Endothelial cell (in vitro differentiated cells): ENCODE measurements at places on chromosomes 13 and 19.

DNA sequence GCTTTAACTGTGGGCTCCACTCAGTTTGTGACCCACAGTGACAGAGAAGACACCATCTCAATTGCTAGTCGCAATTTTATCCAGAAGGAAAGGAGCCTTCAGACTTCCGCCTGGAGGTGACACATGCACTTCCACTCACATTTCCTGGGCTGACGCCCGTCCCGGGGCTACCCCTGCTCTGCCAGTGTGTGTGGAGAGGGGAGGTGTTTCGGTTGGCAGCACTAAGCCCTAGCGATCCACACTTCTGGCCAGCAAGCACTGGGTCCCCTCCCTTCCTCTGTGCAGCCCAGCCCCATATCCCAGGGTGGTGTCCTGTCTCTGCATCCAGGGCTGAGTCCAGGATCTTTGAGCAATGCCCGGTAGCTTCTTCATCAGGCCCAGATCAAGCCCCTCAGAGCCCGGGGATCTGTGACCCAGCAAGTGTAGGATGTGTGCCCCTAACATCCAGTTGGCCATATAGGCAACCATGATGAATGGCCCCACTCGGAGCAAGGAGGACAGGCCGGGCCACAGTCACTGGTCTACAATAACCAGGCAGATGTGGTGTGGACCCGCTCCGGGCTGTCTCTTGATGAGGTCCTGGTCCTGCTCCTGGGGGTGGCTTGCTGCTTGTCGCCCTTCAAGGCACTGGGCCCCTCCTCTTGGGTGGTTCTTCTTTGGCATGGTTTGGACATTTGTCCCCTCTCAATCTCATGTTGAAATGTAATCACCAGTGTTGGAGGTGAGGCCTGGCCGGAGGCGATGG is 141.9 kb upstream of the SPACA7 start:
- DNase-seq, result no peak

DNA sequence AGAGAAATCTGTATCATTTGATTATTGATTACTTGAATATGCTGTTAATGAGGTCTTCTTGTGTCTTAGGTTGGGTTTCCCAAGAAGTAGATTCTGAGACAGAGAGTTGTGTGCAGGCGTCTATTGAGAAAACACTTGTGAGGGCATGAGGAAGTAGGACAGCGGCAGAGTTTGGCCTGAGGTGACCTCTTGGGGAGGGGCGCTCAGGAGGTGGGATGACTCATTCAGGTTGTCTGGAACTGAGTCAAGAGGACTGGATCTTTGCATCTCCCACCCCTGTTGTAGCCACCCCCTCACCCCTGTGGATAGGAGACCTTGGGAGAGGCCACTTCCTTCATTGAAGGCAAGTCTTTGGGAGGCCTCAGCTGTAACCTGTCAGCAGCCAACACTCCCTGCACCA is 35.2 kb upstream of the WDFY2 start:
- DNase-seq, result no peak

DNA sequence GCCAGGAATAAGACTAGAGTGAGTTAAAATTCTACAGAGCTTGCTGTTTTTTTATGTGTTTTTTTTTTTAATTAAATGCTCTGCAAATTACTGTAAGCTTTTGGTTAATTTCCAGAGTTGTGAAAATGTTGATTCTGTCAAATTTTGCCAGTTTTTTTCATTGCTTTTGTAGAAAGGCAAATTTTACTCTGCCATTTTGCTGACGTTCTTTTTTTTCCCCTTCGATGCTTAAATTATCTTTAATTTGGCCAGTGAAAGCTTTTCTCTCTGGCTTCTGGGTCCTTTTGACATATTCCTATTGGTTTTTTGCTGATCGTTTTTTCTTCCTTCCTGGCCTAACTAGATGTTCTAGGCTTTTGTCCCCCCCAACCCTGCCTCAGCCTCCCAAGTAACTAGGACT is 23.8 kb upstream of the EVI5L start:
- DNase-seq, result no peak

DNA sequence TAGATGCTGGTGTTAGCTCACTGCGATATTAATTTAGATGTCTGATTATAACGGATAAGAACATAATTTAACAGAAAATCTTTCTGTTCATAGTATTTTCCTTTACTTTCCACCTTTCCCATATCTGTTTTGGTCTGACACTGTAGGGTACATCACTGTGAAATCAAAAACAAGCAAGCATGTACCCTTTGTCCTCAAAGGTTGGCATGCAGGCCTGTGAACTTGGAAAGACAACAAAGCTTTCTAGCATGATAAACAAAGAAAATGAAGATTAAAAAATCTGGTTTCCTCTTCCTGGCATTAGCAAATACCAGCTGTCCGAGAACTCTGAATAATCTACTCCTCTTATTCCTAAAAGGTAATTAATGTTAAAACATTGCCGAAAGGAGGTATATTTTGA is 31.6 kb downstream of the THSD1 start:
- DNase-seq, result no peak

DNA sequence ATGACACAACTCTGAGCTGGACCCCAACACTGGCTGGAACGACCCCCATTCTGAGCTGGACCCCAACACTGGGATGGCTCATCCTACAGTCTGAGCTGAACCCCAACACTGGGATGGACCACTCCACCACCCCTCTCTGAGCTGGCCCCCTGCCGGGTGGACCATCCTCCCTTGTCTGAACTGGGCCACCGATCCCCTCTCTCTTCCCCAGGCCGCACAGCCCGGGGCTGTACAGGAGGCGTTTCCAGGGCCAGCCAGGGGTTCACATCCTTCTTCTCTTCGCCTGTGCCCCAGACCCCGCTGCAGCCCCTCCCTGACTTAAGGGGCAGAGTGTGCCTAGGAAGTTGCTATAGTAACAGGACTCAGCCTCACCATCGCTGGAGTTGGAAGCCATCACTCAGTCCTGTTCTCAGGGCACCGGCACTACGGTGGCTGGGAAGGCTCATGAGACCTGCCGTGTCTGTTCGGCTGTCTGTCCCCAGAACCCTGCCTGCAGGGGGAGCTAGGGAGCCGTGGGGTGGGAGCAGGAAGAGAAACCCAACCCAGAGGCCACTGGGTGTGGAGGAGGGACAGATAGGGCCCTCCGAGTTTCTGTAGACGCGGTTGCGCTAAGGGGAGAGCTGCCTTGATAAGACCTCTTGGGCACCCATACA is 3.7 kb downstream of the PRKACA start:
- DNase-seq, result no peak

- no peak for DNase-seq
Measured at GRCh38 chr19:57506163-57506562, 6.4 kb downstream of the ZNF773 start.

DNA sequence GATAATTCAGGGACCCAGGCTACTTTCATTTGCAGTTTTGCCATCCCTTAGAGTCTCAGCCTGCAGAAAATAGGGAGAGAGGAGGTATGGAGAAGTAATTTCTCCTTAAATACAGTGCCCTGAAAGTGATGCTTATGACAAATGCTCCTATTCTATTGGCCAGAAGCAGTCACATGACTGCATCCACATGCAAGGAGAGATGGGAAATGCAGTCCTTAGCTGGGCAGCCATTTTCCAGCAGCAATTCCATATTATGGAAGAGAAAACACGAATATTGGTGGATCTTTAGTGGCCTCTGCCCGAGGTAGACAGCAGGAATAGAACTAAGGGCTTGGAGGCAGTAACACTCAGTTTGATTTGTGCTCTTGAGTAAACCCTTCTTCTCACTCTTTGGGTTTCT is 39.4 kb downstream of the VAV1 start:
- no peak for DNase-seq

- no peak for DNase-seq
Measured at GRCh38 chr13:90420683-90421082, 926.8 kb upstream of the MIR17HG start.

DNA sequence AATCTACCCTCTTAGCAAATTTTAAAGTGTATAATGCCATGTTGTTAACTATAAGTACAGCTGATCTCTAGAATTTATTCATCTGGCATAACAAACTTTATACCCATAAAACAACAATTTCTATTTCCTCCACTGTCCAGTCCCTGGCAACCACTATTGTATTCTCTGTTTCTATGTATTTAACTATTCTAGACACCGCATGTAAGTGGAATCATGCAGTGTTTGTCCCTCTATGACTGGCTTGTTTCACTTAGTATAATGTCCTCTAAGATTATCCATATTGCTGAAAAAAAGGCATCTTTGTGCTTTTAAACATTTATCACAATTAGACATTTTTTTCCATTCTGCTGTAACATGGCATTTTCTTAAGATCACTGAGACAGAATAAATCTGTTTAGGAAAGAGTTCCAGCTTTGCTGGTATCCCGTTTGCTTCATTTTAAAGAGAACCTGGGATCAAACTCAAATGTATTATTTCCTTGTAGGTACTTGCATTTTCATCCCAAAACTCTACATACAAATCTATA is 1191.0 kb downstream of the SLITRK5 start:
- no peak for DNase-seq

DNA sequence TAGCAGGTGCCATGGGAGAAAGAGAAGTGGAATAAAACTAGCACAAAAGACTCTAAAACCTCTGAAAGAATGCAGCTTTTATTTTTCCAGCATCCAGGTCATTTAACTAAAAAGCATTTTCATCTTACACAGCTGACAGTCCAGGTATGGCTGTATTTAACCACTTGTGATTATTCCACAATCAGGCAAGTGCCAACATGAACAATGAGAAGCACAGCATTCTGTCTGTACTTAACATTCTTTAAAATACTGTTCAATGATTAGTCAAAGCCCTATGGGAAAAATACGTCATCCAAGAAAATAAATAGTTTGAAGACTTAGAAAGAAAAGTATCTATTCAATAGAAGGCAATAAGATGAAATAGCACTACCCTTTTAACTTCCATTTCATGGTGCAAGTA is 246.9 kb downstream of the LIG4 start:
- no peak for DNase-seq
